ENCODE measurements at places on chromosomes 3 and 15.

DNA sequence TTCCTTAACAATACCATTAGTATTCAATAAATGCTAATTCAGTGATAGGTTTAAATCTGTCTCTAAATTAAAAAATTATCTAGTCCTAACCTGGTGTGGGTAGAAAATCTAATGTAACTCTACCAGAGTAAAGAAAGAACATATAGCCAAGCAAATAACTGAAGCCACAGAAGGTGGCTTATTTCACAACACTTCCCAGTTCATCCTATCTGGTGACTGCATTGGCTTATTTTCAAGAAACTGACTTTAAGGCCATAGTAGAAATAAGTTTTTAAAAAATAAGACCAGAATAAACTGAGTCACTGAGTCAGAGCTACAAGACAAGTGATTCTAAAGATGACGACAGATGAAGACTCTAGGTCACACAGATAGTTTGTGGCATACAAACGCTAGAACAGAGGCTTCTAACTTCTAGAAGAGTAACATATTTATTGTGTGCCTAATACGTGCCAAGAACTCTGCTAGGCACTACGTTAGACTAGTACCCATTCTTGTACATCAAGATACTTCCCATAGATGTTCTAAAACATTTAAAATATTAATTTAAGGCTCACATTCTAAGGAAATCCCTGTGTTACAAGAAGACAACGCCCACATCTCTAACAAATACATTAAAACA, 25.9 kb downstream of the TMCC1 start:
- no peak for DNase-seq

- no peak for DNase-seq
Observed at GRCh38 chr15:67136802-67137201, 71.4 kb downstream of the SMAD3 start.

DNA sequence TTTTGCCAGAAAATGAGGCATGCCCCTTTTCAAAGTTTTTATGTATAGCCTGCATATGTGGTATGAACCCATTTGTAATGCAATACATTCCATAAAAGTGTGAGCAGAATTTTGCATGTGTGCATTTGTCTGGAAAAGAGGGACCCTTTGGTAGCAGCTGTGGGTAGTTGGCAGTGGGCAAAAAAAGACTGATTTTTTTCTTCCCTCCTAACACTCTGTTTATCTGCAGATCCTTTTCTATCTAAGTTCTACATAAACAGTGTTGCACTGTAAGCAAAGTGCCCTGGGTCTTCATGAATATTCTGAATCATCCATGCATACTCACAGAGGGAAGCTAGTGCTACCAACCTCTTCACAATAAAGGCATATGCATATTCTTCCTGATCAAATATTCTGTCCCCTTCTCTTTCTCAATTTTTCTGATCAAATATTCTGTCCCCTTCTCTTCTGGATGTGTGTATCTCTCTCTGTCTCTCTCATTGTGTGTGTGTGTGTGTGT, 211.2 kb upstream of the EIF1B start:
- no peak for DNase-seq

DNA sequence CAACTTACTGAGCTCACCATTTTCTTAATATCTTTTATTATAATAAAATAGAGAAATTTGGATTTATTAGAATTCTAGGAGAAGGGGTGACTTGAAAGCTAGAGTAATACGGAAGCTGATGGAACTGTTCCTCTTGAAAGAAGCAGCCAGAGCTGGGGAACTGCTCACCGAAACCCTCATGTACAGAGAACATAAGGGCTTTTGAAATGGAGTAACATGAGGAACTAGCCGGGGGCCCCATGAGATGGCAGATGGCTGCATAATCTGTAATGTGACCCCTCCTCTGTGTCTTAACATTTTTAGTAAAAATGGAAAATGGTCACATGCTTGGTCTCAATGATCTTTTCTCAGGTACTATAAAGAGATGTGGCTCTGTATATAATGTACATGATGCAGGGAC, 15.7 kb upstream of the DYNC1LI1 start:
- DNase-seq = no peak

DNA sequence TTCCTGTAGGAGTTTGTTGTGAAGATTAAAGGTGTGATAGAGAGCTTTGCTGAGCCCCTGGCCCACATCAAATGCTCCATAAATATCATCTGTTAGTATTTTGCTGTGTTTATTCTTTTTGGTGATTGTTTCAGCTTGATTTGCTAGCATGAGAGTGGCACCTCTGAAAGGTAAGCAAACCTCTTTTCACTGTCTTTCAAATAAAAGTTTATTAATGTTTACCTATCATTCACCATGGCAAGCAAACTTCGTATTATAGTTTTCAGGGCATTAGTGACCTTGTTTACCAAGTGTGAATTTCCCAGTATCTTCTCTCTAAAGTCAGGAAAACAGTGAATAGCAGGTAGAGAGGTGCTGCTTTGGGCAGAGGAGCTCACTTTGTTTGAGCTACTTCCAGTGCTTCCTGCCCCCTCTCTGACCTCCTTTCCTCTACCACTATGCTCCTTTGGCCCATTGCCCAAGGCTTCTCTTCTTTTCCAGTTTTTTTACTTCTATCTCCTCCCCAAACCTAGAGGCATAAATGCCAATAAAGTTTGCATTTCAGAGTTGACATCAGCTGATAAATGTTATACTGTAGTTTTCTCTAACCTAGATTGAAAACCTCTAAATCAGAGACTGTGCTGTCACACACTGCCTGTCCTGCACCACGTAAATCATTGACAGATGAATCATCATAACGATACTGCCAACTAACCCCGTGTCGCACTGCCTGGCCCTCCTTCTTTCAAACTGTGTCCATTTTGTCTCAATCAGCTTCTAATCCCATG, 569.0 kb downstream of the TUSC7 start:
- DNase-seq = no peak

- DNase-seq = no peak
Observed at GRCh38 chr15:82647835-82648256, 683 bp upstream of the CPEB1 start.

- no peak for DNase-seq
Observed at GRCh38 chr15:63640146-63640545, 43.0 kb downstream of the FBXL22 start.

GRCh38 chr15:36805278-36805677, 225.9 kb downstream of the CDIN1 start:
- DNase-seq = no peak

- DNase-seq = no peak
Observed at GRCh38 chr3:124879337-124879680, 7.9 kb downstream of the ITGB5 start.

GRCh38 chr3:52326976-52327375, 10.9 kb downstream of the DNAH1 start:
- no peak for DNase-seq

DNA sequence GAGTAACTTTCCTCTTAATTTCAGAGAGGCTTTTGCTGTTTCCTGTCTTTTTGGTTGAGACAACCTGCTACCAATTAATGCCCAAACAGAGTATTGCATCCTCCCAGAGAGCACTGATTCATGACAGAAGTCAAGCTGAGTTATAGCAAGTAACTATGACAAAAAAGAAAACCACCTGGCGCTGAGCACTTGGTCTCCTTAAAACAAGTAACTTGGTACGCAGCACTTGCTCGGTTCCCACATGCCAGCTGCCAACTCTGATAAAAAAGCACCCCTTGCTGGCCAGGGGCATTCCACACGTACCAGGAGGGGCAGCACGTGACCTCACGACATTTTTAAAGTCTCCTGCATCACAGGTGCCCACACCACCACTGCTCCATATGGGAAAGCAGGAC, 13.5 kb upstream of the MYO5C start:
- DNase-seq = no peak

DNA sequence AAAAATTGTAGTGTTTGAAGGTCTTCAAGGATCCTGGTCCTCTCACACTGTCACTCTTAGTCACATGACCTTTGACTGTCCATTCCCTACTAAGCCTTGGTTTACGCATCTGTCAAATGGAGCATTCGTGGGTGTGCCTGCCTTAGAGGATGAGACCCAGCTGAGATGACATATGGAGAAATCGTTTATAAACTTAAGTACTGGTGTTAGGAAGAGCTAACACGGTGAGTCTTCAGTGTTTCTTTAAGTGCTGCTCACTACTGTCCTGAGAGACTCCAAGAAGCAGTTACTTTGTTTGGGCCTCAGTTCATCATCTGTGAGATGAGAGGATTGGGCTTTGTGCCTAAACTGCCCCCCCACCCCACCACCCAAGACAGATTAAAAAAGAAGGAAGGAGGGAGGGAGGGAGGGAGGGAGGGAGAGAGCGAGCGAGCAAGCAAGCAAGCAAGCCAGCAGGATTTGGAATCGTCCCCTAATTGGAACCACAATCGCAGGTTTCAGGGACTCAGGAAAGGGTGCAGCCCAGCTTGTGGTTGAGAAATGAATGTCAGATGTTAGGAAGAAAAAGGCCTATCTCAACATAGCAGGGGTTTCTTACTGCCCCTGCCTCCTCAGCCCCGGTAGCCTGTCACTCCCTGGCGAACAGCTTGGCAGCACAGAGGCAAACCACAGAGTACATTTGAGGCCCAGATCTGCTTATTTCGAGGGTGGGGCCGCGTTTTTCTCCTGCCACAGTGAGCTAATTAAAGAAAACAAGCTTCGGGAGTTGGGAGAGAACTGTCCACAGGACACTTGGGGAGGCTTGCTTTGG, 32.7 kb downstream of the SMAD3 start:
- no peak for DNase-seq

- peak; percentile 40 for DNase-seq
Observed at GRCh38 chr3:186931532-186932280, 1.4 kb downstream of the ST6GAL1 start.

GRCh38 chr15:85112997-85113396, 131.3 kb downstream of the PDE8A start:
- DNase-seq = no peak

DNA sequence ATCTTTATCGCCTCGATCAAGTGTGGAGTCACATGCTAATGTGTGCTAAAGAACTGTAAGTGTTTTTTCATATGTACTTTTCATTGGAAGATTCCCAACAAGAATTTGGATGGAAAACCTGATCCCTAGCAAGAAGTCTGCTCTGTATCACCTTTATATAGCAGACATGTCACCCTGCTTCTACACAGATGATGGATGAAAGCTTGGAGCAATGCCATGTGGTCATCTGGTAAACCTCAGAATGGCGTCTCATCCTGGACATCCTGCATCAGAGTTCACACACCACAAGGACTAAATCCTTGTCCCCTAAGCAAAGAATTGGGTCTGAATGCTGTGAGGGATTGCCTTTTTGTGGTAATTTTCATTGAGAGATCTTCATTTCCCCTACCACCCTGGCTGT, 42.1 kb upstream of the CTDSPL start:
- DNase-seq = peak; percentile 69

DNA sequence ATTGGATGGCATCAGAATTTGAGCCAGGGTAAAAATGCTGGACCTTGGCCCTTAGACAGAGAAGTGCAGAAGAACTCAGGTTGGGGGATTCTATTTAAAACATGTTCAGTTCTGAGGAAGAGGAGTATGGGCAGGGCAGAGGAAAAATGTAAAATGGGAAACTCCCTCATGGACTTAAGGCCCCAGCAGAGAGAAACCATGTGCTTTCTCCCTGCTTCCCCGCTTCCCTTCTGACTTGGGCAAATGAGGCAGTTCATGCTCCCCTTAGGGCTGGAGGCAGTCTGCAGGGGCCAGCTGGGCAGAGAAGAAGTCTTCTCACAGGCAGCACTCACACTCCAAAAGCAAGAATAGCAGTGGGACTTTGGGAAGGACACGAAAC, 9.9 kb upstream of the NUDT16 start:
- no peak for DNase-seq

- DNase-seq = no peak
Observed at GRCh38 chr3:11118181-11118682, 36.1 kb upstream of the HRH1 start.

DNA sequence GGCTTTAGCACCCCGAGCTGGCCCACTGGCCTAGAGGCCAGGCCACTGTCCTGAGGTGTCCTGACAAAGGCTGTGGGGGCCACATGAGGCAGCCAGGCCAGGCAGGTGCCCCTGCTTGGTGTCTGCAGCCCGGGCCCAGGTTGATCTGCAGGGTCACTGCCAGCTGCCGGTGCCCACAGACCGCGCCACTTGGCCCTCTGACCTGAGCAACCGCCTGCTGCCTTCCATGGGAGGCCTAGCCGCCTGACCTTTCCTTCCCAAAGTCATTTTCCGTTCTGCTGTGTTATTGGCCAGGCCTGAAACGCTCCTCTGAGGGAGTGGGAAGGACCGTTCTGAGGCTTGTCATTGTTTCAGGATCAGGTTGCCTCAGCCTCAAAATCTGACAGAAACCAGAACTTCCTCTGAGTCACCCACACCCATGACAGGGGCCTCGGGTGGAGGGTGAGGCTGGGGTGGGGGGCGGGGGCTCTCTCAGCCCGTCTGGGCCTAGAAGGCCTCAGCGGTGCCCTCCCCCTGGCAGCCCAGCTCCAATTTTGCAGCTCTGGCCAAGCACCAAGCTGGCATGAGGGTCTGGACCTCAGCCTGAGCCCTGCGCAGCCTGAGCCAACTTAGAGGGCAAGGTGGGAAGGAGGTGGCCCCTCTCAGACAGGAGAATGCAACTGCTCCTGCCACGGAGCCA, 140.7 kb upstream of the MEF2A start:
- peak; percentile 52 for DNase-seq

DNA sequence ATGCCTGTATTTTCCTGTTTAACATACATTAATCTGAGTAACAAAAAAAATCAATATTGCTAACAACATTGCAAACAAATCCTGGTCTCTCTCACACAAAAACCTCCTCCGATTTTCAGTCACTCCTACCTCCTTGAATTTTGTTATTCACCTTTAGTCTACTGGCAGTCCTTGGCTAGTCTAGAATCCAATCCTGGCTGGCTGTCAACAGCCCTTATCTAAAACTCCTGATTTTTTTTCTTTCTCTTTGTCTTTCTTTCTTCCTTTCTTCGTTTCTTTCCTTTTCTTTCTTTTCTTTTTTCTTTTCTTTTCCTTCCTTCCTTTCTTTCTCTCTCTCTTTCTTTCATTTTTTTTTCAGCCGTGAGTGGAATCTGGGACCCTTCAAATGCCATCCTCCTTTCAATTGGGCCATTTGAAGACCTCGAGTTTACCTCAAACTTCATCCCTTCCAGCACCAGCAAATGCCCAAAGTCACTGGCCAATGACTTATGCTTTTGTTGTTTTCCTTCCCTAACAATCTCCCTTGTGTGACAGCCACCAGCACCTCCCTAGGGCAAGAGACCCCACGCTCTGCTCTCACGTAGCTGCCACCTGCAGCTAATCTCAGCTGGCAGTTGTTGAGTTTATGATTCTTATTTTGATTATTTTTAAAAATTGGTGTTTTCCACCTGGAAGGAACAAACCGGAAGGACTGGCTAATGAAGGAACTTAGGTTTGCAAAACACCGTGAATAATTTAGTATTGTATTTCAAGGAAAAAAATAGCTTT, 6.8 kb upstream of the ONECUT1 start:
- DNase-seq = no peak

DNA sequence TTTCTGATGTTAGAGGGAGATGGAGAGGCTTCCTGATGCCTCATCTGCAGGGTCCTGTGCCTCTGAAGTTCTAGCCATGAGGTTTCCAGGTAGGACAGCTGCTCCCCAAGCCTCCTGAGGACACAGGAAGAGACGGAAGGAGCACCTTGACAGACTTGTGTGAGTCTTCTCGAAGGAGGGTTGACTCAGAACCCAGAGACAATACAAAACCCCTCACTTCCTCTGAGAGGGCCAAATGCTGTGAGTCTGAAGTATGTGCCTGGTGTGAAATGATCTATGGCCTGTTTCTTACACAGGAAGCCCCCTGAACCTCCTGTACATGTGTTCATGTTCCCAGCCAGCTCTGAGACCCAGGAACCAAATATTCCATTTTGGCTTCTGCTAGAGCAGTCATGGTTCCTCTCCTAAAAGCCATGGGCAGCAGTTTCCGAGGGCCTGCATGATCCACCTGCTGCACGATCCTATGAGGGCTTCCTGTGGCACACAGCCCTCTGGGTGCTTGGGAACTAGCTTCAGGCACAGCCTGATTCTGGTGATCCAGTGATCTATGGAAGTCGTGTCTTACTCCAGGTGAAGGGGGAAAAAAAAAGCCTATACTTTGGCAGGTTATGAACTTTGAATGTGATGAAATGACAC, 62.2 kb downstream of the AAGAB start:
- DNase-seq = no peak

All from SK-N-DZ (cell line).